MM.1S (cell line): ENCODE measurements at places on chromosomes 7 and 10.

GRCh38 chr7:30920021-30920583 is 8.4 kb downstream of the AQP1 start:
- no peak for DNase-seq

GRCh38 chr7:130875265-130875741 is 141.3 kb upstream of the KLF14 start:
- DNase-seq = peak; percentile 33

DNA sequence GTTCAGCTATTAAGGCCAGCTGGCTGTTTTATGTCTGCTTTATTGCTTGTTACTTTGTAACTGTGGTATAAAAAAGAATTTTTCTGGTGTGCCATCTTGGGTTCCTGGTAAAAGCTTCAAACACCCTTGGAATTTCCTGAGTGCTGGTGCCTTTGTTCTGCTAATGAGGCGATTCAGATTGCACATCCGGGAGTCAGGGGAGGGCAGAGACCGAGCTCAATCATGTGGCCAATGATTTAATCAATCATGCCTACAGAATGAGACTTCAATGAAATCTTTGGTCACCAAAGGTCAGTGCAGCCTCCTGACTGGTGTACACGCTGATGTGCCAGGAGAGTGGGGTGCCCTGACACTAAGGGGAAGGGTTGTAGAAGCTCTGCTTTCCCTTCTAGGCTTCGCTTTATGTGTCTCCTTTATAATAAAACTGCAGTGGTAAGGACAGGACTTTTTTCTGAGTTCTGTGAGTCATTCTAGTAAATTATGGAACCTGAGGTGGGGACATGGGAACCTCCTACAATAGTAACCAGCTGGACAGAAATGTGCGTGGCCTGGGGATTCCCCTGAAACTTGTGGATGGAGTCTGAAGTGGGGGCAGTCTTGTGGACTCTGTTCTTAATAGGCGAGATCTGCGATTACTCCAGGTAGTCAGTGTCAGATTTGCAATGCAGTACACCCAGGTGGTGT is 69.4 kb upstream of the OGDHL start:
- no peak for DNase-seq

- DNase-seq = peak; percentile 59
Observed at GRCh38 chr10:33655165-33655815, 320.8 kb upstream of the NRP1 start.

DNA sequence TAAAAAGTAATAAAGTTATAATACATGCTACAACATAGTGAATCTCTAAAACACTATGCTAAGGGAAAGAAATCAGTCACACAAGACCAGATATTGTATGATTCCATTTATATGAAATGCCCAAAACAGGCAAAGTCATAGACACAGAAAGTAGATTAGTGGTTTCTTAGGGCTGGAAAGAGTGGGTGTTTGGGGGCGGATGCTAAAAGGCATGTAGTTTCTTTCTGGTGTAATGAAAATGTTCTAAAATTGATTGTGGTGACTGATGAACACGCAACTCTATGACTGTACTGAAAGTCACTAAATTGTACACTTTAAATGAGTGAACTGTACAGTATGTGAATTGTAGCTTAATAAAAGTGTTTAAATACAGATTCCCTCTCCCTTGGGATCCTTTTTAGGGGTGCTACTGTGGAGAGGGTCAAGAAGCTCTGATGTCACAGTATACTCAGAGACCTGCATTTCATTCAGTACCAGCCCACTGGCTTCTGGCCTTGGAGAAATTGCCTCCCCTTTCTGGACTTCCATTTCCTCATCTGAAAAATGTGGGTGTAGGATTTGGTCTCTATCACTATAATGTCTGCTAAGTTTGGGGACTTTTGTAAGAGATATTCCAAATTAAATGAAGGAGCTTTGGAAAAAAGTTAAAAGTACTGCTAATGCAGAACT is 46.4 kb downstream of the AOAH start:
- no peak for DNase-seq

GRCh38 chr7:40698214-40698920 is 563.6 kb downstream of the SUGCT start:
- no peak for DNase-seq

DNA sequence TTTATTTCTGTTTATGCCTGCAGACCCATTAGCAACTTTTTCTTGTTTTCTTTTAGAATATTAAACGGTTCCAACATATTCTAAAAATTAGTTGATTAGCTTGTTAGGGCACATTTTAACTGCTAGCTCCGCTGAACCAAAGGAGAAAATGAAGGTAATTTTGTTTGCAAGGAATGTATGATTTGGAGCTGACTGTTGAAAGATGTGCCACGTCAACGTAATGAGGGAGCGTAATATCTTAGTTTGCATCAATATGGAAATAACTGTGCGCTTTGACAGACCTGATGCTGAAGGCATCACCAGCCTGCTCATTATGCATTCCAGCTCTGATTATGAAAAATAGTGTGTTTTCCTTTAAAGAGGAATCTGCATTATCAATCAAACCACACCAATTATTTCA is 102.0 kb upstream of the CTBP2 start:
- no peak for DNase-seq

- DNase-seq = no peak
Observed at GRCh38 chr7:76022026-76022780, 25.6 kb downstream of the STYXL1 start.

DNA sequence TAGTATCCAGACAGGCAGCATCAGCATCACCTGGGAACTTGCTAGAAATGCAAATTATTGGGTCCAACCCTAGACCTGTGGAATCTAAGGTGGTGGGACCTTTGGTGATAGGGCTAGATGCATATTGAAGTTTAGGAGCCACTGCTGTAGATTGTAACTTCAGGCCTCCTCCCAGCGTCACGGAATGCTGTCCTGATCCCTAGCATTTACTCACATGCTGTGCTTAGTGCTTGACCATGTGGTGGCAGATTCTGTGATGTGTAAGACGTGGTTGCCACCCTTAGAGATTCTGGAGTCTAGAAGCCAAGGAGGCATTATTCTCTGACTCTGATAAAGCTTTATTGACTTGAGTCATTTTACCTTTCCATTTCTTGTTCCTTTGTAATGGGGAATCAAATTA is 13.5 kb downstream of the AHR start:
- no peak for DNase-seq

- DNase-seq = peak; percentile 49
Observed at GRCh38 chr10:102758240-102758932, 14.6 kb downstream of the WBP1L start.

GRCh38 chr7:155805826-155806095 is 6.5 kb downstream of the SHH start:
- DNase-seq = no peak

DNA sequence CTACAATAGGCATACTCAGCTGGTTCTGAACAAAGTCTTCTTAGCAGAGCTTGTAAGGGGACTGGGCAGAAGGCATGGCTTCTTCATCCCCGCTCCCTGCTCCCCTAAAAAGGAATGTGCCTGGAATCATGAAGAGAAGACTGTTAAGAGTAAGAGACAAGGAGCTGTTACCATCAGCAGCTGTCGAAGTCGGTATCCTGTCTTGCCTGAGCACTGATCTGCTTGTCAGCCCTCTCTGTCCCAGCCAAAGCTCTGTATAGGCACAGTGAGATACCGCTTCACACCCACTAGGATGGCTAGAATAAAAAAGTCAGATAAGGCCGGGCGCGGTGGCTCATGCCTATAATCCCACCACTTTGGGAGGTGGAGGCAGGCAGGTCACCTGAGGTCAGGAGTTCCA is 2.4 kb downstream of the ABLIM1 start:
- no peak for DNase-seq

DNA sequence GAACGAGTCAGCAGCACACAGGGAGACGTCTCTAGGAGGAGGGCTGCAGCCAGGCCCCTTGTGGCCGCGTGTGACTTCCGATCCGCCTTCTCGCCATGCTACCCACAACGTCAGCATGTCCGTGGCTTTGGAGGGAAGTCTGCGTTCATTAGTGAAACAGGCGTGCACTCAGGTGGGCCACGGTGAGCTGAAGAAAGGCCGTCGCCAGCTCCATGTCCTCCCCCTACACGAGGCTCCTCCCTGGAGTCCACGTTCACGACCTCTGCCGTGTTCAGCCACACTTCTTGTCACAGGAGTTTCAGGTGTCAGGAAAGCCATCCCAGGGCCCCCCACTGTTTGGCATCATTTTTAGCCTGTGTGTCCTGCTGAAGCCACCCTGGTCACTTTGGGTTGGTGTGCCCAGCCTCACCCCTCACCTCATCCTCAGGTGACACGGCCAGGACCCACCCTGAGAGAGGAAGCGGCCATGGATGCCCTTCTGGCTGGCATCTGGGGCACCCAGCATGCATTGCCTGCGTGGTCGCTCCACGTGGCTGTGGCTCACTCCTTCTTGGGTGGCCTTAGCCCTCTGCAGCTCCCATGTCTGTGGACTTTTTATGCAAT is 310.6 kb upstream of the SHH start:
- DNase-seq = no peak

GRCh38 chr7:104903044-104903443 is 111.0 kb upstream of the KMT2E start:
- DNase-seq = no peak

DNA sequence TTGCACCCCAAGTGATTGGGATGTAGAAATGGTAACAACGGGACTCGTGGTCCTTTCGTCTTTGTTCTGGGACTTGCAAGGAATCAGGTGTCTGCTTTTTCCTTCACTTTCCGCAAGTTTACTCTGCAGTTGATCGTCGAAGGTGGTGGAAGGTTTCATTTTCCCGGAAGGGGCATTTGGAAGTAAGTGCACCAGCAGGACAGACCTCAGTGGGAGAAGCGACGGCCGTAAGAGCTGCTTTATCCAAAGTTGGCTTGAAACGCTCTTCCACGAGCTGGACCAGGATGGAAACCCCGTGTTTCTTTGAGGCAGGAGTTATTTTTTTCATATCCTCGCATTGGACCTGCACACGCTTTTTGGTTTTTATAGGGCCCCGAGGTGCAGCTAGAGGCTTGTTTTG is 1.2 kb downstream of the BRI3 start:
- DNase-seq = no peak

GRCh38 chr10:19788075-19788686 is 28.1 kb upstream of the PLXDC2 start:
- DNase-seq = peak; percentile 52

GRCh38 chr10:42781893-42782445 is 626 bp upstream of the BMS1 start:
- no peak for DNase-seq

DNA sequence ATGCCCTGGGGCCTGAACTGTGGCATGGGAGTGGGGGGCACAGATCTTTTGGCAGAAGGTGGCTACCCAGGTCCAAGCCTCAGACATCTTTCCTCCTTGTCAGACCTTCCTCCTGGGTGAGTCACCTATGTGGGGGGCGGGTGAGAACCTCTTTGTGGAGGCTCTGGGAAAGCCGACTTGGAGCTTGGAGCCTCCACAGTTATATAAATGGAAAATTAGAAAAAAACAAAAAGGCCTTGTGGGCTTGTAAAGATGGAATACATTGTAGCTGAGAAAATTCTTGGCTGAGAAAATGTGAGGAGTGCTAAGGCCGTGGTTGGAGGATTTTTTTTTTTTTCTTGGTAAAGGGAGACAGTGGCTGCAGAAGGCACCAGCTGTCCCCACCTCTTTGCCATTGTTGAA is 292.5 kb downstream of the CCDC3 start:
- no peak for DNase-seq

DNA sequence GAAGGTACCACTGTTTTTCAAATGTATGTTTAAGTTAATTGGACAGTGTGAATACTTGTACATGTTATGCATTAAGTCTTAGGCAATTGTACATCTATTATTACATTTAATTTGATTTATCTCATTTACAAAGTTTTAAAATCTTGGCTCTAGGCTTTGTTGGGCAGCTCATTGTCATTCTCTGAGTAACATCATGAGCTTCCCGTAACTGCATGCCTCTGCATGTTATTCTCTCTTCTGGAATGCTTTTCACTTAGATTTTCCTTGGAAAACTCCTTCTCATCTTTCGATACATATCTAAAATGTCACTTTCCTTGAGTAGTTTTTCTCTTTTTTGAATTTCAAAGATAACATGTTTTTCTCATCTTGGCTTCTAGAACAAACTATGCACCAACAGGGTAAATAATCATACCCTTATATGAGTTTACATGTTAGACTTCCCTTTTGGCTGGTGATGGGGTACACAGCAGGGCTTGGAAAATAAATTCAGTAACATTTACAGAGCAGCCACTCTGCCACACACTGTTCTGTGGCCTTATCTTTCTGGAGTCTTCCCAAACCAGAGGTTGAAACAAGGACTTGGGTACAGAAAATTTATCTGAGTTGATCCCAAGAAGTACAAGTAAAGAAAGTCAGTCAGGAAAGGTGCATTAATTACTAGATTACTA is 42.2 kb upstream of the A1CF start:
- DNase-seq = no peak

DNA sequence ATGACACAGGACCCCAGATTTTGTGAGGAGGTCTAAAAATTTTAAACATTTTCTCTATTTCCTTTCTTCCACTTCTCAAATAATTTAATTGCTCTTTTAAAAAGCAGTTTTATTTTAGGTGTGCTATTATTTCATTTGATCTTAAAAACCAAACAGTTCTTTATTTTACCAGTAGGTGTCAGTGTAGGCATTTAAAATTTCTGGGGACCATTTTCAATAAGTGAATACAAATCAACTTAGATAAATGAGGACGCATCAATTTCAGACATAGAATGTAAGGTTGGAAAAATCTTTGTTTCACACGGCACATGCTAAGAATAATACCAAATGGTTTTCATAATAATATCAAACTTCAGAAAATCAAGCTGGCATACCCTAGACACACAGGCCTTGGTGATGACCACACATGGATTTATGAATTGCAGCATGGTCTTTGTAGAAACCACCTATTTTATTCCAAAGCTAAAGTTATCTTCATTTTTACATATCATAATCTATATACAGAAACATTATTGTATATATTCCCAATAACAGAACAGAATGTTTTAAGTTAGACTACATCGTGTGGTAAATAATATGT is 127.6 kb upstream of the SLC26A5 start:
- peak; percentile 48 for DNase-seq

- no peak for DNase-seq
Observed at GRCh38 chr10:76459016-76459730, 1027.7 kb downstream of the LRMDA start.

DNA sequence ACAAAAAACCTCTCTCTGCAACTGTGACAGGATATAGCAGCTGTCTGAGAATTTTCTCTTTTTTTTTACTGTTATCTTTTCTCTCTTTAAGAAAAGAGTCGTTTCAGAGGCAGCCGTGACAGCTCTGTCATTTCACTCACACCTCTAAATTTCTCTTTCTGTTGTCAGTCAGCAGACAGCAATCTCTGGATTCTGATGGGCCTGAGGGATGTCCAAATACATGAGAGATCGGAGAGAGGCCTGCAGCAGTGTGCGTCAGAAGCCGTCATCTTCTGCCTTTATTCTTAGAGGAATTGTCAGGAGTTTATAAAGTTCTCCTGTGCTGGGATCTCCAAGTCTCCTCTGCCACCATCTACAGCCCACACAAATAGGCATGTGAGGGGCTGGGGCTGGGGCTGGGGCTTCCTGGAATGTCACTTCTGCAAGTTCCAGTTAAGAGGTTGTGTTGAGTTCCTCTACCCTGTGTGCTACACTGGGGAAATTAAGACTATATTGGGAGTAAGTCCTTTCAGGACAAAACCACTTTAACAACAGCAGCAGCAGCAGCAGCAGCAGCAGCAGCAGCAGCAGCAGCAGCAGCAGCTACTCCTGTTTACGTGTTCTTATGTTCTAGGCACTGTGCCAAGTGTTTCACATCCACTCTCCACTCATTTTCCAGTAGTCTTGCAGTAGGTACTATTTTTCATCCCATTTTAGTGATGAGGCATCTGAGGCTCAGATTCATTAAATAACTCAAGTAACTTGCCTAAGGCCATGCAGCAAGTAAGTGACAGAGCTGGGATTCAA is 541.3 kb downstream of the LRMDA start:
- no peak for DNase-seq

GRCh38 chr10:124648738-124649137 is 95.4 kb downstream of the FAM53B start:
- DNase-seq = peak; percentile 91

- no peak for DNase-seq
Observed at GRCh38 chr7:120783721-120784120, 74.2 kb downstream of the TSPAN12 start.
